ENCODE measurements at places on chromosomes 6 and 20.
A peak's percentile ranks its signal among the peaks of the same experiment; 100 is the strongest.

GRCh38 chr20:53631909-53632662, 38.4 kb upstream of the ZNF217 start:
- no peak overlapping the region for H3K4me3 ChIP-seq
- DNase-seq: no peak
- no peaks in the 10 kb centered on the region for H3K36me3 ChIP-seq
- peaks cover 16% of the 10 kb centered on the region for H3K4me1 ChIP-seq

DNA sequence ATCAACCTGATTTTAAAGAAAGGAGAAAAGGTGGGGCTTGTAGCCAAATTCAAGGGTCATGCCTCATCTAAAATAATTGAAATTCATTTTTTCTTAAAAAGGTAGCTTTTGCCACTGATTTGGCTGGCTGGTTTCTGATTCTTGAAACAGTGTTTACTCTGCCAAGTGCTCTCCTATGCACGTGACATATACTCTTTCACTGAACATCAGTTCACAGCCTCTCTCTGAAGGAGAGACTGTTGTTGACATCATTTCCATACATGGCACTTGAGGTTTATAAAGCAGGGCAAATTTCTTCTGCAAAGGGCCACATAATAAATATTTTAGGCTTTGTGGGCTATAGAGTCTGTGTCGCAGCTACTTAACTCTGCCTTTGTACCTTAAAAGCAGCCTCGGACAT, 40.4 kb upstream of the DOK5 start:
- no peaks in the 10 kb centered on the region for H3K36me3 ChIP-seq
- H3K4me3 ChIP-seq: no peak overlapping the region
- H3K27ac ChIP-seq: no peak overlapping the region
- H3K27me3 ChIP-seq: no peaks in the 10 kb centered on the region
- DNase-seq: no peak

- peaks cover 16% of the 10 kb centered on the region for H3K27me3 ChIP-seq
- H3K4me1 ChIP-seq: no peaks in the 10 kb centered on the region
- DNase-seq: no peak
- H3K36me3 ChIP-seq: no peaks in the 10 kb centered on the region
- no peak overlapping the region for H3K4me3 ChIP-seq
Observed at GRCh38 chr20:21398109-21399004, 1.0 kb upstream of the NKX2-4 start.

DNA sequence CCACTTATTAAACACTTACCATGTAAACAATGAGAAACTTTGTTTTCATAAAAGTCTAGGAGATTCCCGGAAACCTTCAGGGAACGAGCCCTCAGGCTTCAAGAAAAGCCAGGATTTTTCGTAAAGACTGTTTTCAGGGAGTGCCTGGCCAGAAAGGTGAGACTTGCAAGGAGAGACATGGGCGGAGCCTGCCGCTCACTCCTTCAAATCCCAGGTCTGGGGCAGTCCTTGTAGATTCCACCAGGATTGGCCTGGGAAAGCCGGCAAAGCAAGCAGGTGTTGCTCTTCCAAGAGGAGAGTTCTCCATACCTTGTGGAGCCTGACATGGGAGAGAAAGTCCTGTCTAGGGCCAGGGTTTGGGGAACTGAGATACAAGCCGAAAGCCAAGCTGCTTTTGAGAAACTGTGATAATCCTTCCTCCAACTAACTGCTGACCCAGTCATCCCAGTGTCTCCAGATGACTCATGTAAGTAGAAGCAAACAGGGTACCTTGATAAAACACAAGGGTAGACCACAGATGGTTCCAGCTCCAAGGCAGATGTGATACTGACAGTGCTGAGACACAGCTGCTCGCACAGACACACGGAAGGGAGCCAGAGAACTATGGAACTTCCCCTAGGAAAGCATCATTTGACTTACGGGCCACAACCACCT, 69.4 kb upstream of the NAA20 start:
- H3K4me3 ChIP-seq: no peak overlapping the region
- no peaks in the 10 kb centered on the region for H3K36me3 ChIP-seq
- peak; percentile 40 for DNase-seq
- H3K27ac ChIP-seq: no peak overlapping the region

DNA sequence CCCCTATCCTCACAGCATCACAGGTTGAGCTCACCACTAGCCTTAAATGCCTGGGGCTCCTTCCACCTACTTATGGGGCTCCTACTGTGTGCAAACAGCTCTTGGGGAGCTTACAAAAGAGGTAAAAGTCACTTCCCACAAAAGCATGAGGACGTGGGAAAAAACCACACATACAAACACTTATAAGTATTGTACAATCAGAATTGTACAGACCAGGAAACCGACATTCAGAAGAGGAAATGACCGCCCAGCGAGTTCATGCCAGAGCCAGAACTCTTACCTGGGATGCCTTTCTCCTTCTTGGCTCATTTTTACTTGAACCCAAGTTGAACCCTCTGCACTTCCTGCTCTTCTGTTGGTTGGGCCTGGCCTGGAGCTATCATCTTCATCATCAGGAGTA, 6.3 kb upstream of the PPP1R16B start:
- no peak for DNase-seq
- no peaks in the 10 kb centered on the region for H3K36me3 ChIP-seq
- H3K4me3 ChIP-seq: no peak overlapping the region
- no peaks in the 10 kb centered on the region for H3K27me3 ChIP-seq
- no peak overlapping the region for H3K27ac ChIP-seq

DNA sequence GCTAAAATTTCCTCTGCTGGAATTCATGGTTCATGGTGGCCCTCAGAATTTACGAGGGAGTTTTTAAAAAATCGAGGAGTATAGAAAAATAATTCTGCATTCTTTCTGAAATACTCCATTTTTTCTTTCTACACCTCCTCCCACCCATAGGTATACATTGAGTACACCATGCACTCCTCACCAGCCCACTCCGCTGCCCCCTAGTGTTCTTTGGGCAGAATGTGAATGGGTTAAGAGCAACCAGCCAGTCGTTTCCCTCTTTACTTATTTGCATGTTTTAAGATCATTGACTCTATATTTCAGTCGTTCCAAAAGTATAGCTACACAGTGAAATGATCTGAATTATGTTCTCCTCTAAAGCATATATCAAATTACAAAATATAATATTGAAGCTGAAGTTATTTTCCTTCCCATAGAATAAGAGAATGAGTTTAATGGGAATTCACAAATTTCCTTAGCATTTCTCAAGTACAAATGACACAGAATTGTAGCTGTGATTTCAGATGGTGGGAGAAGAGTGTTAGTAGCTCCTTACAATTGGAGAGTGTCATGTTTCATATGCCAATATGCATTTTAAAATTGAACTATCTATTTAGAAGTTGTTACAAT, 977.7 kb upstream of the SLC35B3 start:
- H3K36me3 ChIP-seq: no peaks in the 10 kb centered on the region
- H3K27me3 ChIP-seq: no peaks in the 10 kb centered on the region
- H3K27ac ChIP-seq: no peak overlapping the region
- no peaks in the 10 kb centered on the region for H3K4me1 ChIP-seq

DNA sequence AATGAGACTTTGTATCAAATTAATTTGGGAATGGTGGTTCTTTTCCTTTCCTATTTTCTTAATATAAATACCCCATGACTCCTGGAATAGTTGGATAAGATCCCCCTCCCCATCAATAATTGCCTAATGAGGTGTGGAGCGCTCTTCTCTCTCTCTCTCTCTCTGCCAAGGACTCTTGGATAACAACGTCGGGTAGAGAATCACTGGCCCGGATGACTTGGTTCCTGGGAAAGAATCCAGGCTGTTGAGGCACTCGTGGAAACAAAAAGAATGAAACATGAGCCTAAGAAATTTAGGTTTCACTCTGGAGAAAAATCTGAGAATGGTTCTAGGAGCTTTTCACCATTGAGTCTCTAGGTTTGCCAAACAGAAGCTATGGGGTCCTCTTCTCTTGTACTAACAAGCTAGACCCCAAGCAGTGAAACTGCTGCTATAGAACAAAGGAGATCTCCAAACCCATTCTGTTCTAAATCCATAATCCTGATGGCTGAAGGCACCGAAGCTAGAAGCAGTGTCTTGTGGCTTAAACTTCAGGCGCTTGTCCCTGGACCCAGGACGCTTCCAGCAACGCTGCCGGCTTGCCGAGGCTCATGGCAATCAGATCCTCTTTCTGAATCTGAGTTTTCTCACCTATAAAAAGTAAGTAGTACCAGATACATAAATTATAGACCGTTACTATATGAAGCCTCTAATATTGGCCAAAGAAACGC, 241.6 kb upstream of the BTBD3 start:
- H3K36me3 ChIP-seq: no peaks in the 10 kb centered on the region

- H3K27ac ChIP-seq: no peak overlapping the region
- H3K36me3 ChIP-seq: no peaks in the 10 kb centered on the region
Observed at GRCh38 chr6:168844821-168845609, 404.0 kb downstream of the SMOC2 start.

GRCh38 chr6:132841966-132842365, 27.6 kb downstream of the RPS12 start:
- H3K4me1 ChIP-seq: no peaks in the 10 kb centered on the region
- no peaks in the 10 kb centered on the region for H3K36me3 ChIP-seq
- no peak overlapping the region for H3K4me3 ChIP-seq
- H3K27ac ChIP-seq: no peak overlapping the region
- no peak for DNase-seq

- H3K4me1 ChIP-seq: peaks cover 5% of the 10 kb centered on the region
- H3K36me3 ChIP-seq: no peaks in the 10 kb centered on the region
Observed at GRCh38 chr6:137661601-137662000, 167.4 kb upstream of the OLIG3 start.

- peak overlapping the region; percentile 41 for H3K4me3 ChIP-seq
- no peaks in the 10 kb centered on the region for H3K27me3 ChIP-seq
- peak overlapping the region; percentile 75 for H3K27ac ChIP-seq
Observed at GRCh38 chr6:43714311-43715055, 26.9 kb upstream of the MRPS18A start.

DNA sequence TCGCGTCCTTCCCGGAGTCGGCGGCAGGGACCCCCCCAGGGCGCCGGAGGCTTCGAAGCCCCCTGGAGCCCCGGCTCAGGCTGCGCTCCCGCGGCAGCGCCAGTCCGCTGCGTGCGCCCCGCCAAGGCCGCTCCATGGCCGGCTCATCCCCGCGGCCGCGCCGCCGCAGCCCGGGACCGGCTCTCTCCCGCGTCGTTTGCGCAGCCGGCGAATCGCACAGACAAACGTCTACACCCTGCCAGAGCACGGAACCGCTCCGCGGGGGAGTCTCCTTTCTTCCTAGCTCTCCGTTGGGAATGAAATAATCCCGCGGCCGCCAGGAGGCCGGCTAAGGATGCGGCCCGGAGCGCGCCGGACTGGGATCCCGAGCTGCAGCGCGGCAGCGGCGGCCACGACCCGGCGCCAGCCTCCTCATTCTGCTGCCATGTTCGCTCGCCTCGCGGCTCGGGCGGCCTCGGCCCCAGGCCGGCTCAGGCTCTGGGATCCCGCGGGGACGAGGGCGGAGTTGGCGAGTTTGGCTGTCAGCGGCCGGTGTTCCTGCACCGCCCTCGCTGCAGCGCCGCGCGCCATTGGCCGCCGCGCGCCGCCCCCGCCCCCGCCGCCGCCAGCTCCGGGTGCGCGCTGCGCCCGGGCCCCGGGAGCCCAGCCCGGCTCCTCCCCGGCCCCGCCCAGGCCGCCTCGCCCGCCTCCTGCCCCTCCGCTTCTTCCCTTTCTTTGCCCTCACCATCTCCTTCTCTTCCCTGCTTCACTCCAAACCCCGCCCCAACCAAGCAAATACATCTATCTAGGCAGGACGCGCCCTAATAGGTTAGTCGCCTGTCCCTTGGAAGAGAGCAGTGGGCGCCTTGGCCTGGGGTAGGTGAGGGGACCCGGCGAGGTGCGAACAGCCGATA, at the start of gene GFOD1:
GFOD1 (minus strand) TSS at position 479 of the 893 bp plus-strand sequence. CDS start 710 bp downstream, outside the sequence.
- H3K36me3 ChIP-seq: no peaks in the 10 kb centered on the region
- no peak for DNase-seq
- H3K27ac ChIP-seq: peak within 1 kb of the TSS; percentile 69
- no peaks in the 10 kb centered on the region for H3K27me3 ChIP-seq

- H3K36me3 ChIP-seq: no peaks in the 10 kb centered on the region
- no peaks in the 10 kb centered on the region for H3K27me3 ChIP-seq
Observed at GRCh38 chr20:62356589-62357186, 10.4 kb downstream of the LAMA5 start.

DNA sequence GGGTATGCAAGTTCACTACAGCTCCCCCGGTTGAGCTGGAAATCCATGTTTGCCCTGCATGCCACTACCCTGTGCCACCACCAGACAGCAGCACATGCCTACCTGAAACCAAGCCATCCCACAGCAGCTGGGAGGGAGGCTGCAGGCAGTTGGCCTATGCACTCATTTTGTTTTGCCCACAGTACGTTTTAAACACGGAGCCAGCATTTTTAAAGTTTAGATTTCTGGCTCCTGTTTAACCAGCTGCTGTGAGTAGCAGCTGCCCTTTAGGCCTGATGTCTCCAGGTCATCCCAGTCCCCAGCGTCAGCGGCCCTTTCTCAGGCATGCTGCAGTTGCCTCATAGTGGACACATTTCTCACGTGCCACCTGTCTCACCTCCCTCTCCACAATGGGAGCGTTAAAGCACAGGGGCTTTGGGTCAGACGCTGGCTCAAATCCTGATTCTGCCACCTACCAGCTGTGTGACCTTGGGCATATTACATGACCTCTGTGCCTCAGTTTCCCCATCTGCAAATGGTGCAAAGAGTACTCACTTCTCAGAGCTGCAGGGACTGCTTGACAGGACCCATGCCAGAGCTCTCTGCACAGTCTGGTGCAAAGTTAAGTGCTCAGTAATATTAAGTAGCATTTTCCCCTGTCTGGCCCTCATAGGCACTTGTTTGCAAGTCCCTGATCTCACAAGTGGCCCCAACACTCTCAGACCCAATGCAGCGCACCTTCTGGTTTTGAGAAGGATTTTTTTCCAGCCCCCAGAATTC, 8.2 kb upstream of the UBE2V1 start:
- peaks cover 4% of the 10 kb centered on the region for H3K4me1 ChIP-seq
- peaks cover 8% of the 10 kb centered on the region for H3K36me3 ChIP-seq
- no peak overlapping the region for H3K27ac ChIP-seq

DNA sequence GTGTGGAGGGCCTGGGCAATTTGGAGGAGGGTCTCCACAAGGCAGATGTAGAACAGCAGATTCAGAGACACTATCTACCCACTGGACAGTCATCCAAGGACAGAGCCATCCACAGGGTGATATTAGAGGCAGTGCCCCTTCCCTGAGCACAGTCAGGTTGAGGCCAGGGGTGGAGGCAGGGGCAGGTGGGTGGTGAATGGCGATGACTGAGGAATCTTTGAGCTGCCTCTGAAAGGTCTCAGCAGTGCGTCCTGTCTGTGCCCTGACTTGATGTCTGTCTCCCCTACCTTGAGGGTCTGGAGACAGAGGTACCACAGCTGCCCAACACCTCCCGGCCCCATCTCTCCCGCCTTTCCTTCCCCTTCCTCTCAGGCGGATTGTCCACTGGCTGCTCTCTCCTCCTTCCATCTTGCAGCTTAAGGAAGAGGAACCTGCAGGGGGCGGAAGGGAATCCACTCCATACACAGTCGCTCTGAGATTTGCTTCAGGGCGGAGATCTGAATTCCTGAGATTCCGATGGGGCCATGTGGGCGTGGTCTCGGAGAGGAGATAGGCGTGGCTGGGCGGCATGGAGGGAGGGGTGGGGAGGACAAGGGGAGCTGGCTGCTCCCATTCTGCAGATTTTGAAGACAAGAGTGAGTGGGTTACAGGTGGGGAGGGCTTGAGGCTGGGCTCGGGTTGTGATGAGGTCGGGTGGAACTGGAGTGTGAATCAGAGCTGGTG, 1.7 kb downstream of the MUCL3 start:
- H3K4me3 ChIP-seq: no peak overlapping the region
- no peak for DNase-seq
- H3K4me1 ChIP-seq: no peaks in the 10 kb centered on the region
- no peaks in the 10 kb centered on the region for H3K27me3 ChIP-seq
- no peak overlapping the region for H3K27ac ChIP-seq

Measured in GM12878 (cell line).